Left cardiac atrium (tissue), 4 donors: ENCODE measurements at places on chromosomes 12 and 14.

DNA sequence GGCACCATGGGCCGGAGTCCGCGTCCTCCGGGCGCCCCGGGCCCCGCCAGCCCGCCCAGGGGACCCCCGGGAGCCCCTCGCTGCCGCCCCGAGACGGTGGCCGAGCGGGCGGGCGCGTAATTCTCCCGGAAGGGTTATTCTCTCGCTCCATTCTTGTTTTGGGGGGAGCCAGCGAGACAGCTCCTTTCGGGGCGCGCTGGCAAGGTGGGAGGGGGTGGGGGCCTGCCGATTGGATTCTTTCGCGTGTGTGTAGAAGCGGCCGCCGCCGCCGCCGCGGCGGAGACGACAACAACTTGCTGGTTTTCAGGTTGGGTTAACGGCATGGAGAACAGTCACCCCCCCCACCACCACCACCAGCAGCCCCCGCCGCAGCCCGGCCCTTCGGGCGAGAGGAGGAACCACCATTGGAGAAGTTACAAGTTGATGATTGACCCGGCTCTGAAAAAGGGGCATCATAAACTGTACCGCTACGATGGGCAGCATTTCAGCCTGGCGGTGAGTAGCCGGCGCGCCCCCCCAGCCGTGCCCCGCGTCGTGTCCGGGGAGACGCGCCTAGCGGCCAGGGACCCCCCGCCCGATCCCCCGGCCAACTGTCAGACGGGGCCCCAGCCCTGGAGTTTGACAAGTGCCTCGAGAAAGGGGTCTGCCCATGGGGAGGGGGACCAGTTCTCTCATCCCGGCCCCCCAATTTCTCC lies 755 bp downstream of the SETD1B start:
- peak; percentile 43 for DNase-seq

DNA sequence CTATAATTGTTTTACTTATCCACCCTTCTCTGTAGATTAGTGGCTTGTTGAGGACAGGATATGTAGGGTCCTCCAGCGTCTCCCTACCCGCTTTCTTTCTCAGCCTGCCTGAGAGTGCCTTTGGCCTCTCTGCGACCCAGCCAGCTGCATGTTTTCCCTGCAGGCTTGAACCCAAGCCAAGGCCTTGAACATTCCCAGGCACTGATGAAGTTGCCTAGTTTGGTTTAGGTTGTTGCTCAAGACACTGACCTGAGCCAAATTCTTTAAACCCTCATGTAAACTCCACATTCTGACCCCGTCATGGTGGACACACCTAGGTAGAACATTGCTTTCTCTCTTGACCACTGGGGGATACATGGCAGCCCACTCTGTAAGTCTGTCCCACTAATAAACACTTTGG lies 33.4 kb upstream of the TXNRD1 start:
- DNase-seq: peak; percentile 73

DNA sequence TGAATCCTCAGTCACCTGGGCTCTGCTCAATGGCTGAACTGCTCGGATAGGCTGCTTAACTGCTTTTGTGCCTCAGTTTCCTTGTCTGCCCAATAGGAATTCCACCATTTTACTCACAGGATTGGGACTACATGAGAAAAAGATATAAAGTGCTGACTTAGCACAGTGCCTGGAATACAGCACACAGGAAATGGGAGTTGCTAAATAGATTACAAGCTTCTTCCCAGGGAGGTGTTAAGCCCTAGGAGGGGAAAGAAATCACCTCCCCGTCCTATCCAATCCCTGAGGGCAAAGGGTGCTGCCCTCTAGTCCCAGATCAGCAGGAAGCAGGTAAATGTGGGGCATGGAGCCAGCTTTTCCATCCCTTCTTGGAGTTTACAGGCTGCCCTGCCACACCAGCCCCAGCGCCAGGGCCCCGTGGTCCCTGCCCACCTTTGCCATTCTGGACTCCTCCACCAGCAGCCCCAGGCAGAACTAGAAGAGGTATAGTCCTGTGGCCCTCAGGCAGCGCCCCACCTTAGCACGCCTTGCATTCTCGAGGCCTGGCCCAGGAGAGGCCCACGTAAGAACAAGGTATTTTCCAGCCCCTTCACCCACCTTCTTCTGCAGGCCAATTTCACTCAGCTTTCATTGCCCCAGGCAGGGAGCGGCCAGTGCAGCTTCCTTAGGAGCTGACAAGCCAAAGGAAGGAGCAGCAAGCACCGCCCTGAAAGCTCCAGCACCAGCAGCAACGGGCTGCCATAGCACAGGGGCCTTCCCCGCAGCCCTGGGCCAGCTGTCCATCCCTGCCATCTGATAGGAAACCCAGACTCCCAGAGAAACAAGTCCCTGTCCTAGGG lies 28.8 kb upstream of the RPLP0 start:
- DNase-seq: no peak

GRCh38 chr12:8948701-8949341 lies 624 bp downstream of the M6PR start:
- DNase-seq: no peak

DNA sequence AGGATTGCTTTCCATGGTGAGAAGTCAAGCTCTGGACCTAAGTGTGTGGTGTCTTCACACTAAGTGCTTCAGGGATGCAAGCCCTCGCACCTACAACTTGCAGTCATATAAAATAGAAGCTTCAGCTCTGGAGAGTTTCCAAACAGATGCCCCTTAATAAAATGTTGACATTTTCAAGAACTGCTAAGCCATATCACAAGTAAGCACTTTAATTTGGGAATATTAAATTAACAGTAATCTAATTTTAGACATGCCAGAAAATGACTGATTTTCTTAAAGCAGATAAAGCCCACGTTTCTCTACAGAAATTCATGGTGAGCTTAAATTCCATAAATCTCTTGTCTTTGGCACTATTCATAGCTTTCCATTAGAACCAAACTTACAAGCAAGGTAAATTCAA lies 600.1 kb upstream of the FLRT2 start:
- no peak for DNase-seq

DNA sequence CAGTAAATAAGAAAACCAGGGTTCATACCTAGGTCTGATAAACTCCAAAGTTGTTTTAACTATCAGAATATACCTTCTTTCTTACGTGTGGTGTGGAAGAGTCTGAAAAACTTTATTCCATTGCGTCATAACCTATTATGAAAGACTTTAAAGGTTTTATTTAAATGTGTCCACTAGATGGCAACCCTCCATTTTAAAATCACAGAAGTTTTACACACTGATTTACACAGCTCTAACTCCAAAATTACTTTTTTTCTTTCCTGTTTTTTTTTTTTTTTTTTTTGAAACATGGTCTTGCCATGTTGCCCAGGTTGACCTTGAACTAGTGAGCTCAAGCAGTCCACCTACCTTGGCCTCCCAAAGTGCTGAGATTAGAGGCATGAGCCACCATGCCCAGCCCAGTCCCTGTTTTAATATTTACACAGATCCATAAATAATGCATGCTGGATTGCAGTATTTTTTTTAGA lies 17.3 kb upstream of the TMPRSS12 start:
- DNase-seq: no peak

DNA sequence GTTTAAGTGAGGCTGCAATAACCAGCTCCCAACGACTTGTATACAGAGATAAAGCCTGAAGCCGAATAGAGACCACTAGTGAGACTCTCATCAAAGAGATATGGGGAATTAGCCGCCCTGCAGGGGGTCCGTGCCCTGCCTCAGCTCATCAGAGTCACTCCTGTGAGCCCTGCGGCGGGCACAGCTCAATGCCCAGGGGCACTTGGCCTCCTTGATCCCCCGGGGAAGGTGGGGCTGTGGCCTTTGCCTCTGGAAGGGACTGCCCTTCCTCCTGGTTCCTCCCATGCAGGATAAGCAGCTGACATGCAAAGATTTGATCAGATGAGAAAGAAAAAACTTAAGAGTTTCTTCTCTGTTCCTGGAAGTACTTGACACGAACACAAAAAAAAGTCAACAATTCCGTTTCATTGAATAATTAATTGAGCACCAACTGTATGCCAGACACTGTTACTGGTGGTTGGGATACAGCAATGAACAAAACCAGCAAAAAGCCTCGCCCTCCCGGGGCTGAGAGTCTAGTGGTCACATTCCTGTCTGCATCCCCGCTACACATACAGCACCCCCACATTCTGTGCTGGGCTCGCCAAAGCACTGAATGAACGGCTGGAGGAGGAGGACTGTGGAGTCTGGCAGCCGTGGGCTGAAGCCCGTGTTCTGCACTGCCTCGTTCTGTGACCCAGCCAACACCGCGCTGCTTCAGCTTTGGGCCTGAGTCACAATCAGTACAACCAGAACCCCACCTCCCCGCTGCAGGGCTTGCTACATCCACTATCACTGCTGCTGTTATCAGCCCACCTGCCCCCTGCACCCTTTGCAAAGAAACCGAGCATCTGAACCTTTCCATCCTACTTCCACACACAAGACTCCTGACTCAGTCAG lies 10.3 kb downstream of the TTC7B start:
- DNase-seq: peak; percentile 70

DNA sequence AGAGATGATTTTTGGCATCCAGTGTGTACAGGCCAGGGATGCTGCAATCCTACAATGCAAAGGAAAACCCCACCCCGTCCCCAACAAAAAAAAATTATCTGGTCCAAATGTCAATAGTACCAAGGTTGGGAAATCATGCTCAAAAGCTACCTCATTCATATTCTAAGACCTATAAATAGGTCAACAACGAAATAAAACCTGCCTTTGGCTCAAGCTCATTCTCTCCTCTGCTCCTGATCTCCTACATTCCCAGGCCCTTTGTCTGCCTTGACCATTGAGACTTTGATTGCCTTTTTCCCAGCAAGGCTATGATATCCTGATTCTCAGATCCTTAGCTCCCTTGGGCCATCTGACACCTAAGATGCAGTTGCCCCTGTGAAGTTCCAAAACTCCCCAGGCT lies 30.0 kb downstream of the ANKS1B start:
- DNase-seq: no peak

GRCh38 chr12:9745199-9745598 lies 12.3 kb upstream of the CLECL1 start:
- no peak for DNase-seq

- DNase-seq: no peak
Measured at GRCh38 chr14:91221270-91221669, 23.2 kb downstream of the GPR68 start.

DNA sequence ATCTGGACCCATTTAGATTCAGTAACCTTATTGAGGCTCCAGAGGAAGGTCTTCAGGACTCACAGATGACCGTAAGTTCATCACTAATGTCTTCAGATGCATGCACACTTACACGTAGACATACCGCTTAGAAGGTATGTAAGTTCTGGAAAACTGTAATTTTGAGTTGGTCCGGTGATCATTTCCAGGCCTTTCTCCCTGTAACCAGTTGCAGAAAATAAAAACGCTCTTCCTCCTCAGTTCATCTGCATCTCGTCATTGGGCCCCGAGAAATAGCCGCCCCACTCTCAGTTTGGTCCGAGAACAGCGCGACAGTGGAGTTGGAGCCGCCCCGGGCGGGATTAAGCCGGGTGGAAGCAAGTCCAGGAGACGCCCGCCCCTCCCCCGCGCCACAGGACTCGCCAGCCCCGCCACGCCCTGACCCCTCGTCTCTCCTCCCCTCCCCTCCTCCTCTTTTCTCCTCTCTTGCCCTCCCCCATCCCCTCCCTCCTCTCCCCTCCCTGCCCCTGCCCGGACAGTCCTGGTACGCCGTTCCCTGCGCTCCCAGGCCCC lies 83.7 kb downstream of the TNFAIP2 start:
- DNase-seq: peak; percentile 88

DNA sequence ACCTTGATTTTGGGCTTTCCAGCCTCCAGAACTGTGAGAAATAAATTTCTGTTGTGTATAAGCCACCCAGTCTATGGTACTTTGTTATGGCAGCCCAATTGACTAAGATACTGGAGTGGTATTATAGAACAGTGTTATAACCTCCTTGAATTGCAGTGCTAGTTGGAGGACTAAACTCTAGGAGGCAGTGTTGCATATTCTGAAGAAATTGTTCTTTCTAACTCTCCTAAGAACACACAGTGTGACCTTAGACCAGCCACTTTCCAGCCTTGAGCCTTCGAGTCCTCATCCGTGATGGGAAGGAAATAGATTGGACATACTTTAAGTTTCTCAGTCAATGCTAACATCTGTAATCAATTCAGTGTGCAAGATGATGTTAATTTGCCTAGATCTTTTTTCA lies 22.4 kb upstream of the LRRC10 start:
- DNase-seq: no peak

DNA sequence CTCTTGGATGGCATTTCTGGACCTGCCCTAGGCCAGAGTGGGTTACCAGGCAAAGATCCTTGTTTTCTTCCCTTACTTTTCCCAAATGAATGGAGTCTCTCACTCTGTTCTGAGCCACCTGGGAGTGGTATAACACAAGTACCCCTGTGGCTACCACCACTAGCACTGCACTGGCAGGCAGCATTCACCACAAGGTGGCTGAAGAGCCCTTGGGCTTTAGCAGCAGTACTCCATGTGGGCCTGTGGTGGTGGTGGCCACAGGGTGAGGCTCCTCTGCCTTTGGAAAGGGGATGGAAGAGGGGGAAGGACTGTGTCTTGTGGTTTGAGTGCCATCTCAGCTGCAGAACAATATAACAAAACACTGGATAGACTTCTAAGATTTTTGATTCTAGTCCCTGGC lies 38.1 kb upstream of the LMNTD1 start:
- DNase-seq: no peak

GRCh38 chr12:24748326-24748725 lies 200.6 kb downstream of the BCAT1 start:
- DNase-seq: no peak

GRCh38 chr12:11786638-11787365 lies 137.3 kb downstream of the ETV6 start:
- DNase-seq: no peak
